ENCODE measurements at places on chromosomes 1 and 21.

- DNase-seq: no peak
Measured at GRCh38 chr1:53822931-53823330, 15.2 kb downstream of the NDC1 start.

DNA sequence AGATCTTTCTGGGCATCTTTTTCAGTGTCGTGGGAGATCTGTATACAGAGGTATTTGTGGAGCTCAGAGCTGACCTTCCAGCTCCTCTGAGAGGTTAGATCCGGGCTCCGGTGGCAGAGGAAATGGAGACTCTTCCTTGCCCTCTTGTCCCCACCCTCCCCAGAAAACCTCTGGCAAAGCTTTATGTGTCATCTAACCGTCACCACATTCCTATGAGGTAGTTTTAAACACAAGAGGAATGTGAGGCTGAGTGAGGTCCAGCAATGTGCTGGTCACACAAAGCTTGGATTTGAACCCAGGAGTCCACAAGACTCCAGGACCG is 1.2 kb downstream of the CD160 start:
- DNase-seq: peak; percentile 23

DNA sequence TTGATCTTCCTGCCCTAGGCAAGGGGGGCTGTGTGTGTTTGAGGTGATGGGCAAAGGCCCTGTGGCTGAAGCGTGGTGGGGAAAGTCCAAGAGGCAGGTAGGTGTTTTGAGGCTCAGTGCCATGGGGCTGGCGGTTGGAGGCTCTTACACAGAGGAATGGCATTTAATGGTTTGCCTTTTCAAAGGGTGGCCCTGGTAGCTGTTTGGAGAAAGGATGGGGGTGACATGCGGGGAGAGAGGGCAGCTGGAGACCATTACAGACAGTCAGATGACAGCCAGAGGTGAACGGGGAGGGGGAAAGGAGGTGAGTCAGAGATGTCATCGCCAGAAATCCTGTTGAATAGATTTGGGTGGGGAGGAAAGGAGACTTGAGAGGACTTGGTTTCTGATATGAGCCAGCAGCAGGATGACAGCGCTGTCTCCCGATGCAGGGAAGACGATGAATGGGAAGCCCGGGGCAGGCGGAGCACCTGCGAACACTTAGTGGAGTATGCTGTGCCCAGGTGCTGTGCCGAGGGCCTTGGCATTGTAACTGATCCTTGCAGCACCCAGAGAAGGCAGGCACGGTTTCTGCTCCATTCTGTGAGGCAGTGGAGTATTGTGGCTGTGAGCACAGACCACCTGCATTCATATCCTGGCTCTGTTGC is 56.3 kb downstream of the MAN1C1 start:
- DNase-seq: no peak

- DNase-seq: no peak
Measured at GRCh38 chr1:116686175-116686574, 18.6 kb upstream of the IGSF3 start.

- no peak for DNase-seq
Measured at GRCh38 chr1:240343966-240344365, 252.3 kb downstream of the FMN2 start.

DNA sequence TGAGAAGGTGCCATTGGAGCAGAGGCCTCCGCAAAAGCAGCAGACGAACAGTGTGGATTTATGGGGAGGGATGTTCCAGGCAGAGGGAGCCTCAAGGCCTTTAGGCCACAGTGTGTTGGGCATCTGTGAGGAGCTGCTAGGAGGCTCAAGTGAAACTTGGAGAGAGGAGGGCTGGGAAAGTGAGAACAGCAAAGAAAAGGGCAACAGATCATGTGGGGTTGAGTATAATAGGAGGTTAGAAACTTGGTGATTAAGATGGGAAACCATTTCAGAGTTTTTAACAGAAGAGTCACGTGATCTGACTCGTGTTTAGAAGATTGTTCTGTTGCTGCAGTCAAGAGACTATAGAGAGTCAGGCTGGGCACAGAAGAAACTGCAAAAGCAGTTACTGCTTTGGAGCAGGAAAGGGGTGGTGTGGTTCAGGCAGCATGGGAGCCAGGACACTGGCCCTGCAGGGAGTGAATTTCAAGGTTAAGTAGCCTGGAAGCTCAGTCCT is 277.0 kb downstream of the DISC1 start:
- DNase-seq: no peak

GRCh38 chr1:54967372-54967771 is 13.1 kb upstream of the TMEM61 start:
- no peak for DNase-seq
